ENCODE measurements at places on chromosomes 5 and 9. TPM values are rescaled to one million over a fixed set of nuclear protein-coding genes. Genes with fewer than 3 reads are reported as not detected.

GRCh38 chr9:104675611-104676010 lies 18.7 kb upstream of the OR13D1 start:
- DNase-seq: no peak

- no peak for DNase-seq
Measured at GRCh38 chr5:88824141-88824540, 58.8 kb downstream of the MEF2C start.

DNA sequence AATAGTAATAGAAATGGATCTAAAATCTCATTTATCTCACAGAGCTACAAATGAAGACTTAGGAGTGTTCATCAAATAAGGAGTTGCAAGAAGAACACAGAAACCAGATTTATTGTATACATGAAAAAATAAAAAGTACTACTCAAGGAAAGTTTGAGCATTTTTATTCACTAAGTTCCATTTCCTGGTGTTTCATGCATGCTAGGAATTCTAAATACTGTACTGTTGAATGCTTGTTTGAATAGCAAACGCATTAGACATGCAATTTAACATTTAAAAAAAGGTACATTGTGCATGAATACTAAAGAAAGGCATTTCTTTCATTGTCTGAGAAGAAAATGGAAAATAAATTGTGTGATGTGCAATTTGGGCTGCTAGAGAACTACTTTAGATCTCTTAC lies 52.1 kb downstream of the C6 start:
- DNase-seq: no peak

The TJP2 gene
- total RNA-seq: 9.6 TPM

The SPAG8 gene
- 2.4 TPM for total RNA-seq

GRCh38 chr9:85045271-85045670 lies 375.7 kb downstream of the NTRK2 start:
- no peak for DNase-seq

The PLEKHG4B gene
- not detected for total RNA-seq

DNA sequence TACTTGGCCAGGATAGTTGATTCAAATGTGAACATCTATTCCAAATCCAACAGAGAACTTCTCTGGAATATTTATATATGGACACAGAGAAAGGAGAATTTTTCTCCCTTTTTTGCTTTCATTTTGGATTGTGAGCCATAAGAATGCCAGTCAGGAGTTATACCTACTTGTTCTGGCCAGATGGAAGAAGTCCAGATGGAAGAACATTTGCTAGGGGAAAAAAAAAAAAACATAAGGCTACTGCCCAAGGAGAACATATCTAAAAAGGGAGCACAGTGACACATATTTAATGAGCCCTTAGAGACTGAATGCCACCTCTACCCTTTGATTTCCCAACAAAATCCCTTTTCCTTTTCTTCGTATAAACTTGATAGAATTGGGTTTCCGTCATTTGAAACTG lies 61.7 kb upstream of the PPP2R2B start:
- DNase-seq: no peak

Data from natural killer cell (primary cell).